ENCODE measurements at places on chromosomes 12 and 14.

GRCh38 chr14:94649543-94650443 lies 37.6 kb downstream of the SERPINA3 start:
- no peak for DNase-seq

GRCh38 chr12:132813443-132813842 lies 15.2 kb downstream of the GOLGA3 start:
- no peak for DNase-seq

GRCh38 chr12:11755302-11755930 lies 105.9 kb downstream of the ETV6 start:
- DNase-seq, result no peak

DNA sequence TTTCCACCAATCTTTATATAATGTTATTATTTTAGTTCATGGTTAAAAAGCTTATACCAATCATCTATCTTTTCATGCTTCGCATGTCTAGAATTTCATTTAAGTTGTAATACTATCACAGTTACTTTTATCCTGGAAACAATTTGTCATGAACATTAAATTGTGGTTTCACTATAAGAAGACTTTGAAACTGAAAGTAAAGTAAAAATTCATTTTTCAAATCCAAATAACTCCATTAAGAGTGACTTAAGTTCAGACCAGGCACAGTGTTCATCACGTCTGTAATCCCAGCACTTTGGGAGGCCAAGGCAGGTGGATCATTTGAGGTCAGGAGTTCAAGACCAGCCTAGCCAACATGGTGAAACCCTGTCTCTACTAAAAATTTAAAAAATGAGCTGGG lies 12.4 kb downstream of the ESR2 start:
- no peak for DNase-seq

DNA sequence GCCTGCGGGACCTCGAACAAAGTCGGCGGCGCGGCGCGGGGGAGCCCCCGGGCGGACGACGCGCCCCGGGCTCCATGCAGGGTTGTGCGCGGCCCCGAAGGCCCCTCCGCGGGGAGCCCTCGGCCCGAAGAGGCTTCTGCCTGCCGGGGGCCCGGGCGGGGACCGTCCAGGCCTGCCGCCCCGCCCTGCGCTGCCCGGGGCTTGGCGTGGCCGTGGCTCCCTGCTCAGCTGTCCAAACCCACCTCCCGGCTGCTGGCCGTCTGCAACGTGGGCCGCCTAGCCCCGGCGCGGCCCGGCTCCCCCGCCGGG lies 670 bp downstream of the DYRK2 start:
- DNase-seq, result no peak

DNA sequence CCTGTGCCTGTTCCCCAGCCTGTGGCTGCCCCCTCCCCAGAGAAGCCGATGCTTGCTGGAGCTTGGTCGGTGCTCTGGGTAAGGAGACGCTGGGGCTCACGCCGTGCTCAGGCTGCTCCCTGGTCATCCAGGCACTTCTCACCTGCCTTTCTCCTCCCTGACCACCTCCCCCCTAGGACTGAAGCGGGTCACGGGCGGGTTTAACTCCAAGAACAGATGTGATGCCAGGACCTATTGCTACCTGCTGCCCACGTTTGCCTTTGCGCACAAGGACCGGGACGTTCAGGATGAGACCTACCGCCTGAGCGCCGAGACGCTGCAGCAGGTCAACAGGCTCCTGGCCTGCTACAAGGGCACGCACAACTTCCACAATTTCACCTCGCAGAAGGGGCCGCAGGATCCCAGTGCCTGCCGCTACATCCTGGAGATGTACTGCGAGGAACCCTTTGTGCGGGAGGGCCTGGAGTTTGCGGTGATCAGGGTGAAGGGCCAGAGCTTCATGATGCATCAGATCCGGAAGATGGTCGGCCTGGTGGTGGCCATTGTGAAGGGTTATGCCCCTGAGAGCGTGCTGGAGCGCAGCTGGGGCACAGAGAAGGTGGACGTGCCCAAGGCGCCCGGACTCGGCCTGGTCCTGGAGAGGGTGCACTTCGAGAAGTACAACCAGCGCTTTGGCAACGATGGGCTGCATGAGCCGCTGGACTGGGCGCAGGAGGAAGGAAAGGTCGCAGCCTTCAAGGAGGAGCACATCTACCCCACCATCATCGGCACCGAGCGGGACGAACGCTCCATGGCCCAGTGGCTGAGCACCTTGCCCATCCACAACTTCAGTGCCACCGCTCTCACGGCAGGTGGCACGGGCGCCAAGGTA lies 8.4 kb upstream of the EP400 start:
- DNase-seq, result no peak

GRCh38 chr14:104171895-104172294 lies 33.5 kb downstream of the KIF26A start:
- no peak for DNase-seq

GRCh38 chr12:92952394-92952793 lies 23.3 kb upstream of the EEA1 start:
- DNase-seq, result no peak

GRCh38 chr14:51626788-51627187 lies 24.9 kb upstream of the FRMD6 start:
- no peak for DNase-seq

DNA sequence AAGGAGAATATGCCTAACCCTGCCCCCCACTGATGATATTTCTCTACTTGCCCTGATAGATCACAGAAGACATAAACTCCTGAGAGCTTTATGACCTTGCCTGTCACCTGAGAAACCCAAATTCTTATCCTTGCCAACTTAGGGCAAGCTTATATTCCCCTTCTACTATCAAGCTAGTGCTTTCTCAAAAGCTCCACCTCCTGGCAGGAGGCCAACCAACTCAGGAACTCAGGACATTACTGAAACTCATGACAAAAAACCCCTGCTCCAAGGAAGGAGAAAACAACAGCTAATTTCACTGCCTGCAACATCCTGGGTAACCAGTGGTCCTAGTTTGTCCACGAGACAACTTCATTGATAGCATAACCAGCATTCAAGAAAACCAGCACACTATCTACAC lies 60.9 kb upstream of the FSCB start:
- no peak for DNase-seq

DNA sequence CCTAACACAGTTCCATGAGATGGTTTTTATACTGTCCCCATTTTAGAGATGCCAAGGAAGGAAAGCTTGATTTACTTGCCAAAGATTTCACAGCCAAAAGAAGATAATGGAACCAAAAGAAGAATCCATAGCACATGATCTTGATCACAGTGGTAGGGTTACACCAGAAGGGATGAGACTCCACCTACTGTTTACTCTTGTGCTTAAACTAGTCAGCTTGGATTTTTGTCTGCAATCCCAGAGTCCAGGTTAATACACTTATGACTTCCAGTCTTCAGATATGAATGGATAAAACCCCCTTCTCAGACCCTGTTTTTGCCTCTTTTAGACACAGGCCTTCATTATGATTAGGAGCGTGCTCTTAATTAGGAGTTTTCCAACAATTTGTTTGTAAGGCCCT lies 454.2 kb downstream of the AEBP2 start:
- DNase-seq, result no peak

GRCh38 chr14:93115821-93116675 lies at the start of gene ITPK1:
Gene ITPK1 (minus strand): TSS chr14:93115925. CDS start chr14:93115163, 762 bp downstream.
- peak; percentile 22 for DNase-seq

- DNase-seq, result peak; percentile 33
Observed at GRCh38 chr12:124423761-124424515, 129.0 kb downstream of the RFLNA start.

- no peak for DNase-seq
Observed at GRCh38 chr12:38744041-38744440, 161.3 kb downstream of the CPNE8 start.

DNA sequence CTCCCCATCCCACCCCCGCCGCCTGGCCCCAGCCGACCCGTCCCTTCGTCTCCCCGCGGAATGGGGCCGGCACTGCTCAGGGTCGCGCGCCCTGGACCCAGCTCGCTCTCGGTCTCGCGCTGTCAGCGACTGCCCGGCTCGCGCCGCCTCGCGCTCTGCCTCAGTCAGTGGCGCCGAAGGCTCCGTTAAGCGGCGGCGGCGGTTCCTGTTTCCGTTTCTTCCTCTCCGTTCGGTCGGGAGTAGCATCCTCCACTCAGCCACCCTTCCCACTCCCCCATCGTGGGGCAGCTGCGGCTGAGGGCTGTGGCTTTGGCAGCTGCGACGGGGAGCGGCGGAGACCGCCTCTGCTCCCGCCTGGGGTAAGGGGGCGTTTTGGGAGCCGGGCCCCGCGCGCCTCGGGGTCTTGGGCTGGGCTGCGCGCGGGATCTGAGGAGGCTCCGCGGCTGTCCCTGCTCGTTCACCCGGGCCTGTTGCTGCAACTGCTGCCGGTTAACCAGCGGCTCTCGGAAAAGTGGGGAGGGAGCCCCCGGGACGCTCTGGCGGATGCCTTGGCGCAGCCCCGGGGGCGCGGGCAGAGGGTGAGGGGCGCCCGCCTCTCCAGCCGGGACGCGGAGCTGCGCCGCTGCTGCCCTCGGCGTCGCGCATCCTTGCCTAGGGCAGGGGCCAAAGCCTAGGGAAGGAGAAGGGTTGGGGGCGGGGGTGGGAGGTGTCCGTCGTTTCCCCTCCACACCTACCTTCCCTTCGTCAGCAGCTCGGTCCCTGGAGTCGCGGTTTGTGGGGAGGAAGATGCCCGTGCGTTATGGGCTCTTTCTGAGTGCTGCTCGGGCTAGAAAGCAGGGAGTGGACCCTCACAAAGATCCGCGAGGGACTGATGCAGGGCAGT lies 567 bp downstream of the FUT8 start:
- peak; percentile 30 for DNase-seq

GRCh38 chr12:19014240-19014639 lies 115.3 kb upstream of the PLEKHA5 start:
- DNase-seq, result no peak

- no peak for DNase-seq
Observed at GRCh38 chr12:90280033-90280432, 571.4 kb upstream of the ATP2B1 start.

- DNase-seq, result no peak
Observed at GRCh38 chr14:74763803-74764531, 851 bp downstream of the YLPM1 start.

DNA sequence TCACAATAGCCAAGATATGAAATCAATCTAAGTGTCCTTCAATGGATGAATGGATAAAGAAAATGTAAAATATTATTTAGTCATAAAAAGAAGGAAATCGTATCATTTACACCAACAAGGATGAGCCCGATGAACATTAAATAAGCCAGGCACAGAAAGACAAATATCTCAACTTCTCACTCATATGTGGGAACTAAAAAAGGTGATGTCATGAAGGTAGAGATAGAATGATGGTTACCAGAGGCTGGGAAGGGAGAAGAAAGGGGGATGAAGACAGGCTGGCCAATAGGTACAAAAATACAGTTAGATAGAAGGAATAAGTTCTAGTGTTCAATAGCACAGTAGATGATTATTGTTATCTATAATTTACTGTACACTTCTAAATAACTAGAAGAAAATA lies 94.9 kb upstream of the RAP1B start:
- DNase-seq, result no peak

DNA sequence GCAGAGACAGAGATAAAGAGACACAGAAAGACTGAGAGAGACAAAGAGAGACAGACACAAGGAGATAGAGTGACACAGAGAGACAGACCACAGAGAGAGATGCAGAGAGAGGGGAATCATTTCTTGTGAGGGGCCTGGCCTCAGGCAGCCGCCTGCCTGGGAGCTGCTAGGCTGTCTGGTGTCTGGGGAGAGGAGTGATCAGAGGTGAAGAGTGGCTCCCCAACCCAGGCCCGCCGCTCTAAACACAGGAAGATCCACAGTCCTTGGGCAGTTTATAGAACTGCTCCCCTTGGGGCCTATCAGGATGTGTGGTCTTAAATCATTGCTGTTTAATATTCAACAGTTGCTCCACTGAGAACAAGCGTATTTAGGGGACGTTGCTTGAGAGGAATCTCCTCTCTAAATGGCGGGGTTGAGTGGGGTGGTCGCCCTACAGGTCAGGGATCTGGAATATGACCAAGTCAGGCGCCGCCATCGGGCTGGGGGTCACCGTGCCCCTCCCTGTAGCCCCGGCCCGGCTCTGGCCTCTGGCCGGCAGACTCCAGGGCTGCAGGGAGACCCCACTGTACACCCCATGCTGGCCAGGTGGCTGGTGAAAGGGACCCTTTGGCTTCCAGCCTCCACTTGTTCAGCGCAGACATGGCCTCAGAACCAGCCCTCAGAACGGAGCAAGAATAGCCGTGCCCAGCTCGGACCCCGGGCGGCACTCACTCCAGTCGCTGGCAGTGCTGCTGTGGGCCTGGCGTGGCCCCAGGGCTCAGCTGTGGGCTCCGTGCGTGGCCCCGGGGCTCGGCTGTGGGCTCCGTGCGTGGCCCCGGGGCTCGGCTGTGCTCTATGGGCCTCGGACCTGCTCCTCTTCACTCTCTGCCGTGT lies 89.4 kb downstream of the GALNT9 start:
- DNase-seq, result no peak

DNA sequence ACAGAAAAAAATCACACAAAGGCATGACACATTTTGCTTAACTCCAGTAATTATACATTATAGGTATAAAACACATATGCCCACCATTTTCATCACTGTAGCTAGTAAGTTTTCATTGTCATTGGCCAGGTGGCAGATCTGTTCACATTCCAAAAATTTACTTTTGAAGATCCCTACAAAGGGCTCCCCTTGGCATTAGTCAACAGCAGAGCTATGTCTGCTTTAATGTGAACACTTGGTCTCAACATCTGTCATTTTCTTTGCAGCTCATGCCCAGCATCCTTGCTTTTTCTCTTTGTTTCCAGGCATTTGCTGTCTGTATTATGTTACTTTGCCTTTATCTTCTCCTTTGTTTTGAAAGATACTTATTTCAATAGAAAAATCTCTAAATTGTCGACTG lies 519.1 kb upstream of the FOXG1 start:
- DNase-seq, result no peak

DNA sequence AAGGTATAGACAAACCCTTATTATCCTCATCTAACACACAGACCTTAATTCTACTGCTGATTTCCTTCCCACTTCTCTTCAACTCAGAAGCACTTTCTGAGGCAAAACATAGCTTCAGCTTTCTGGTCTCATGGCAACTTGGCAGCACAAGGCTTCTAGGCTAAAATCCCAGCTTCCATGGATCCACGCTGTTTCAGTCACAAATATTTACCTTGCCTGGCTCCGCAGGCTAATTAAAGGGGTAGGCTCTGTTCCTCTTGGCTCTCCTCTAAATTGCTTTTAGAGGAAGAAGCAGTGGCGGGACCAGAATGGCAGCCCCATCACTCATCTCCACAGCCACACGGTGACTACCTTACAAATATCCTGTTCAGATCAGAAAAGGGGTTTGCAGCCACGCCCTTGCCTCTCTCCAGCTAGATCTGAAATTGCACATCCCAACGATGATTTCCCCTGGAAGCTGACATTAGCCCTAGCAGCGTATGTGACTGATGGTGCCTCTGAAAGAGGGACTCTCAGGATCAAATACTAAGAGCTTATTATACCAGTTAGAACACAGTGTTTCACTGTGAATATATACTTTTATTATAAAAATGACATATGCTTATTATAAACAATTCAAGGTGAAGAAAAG lies 221.5 kb upstream of the NUDT4 start:
- no peak for DNase-seq
